ENCODE measurements at places on chromosomes 5 and 9.

- no peak for DNase-seq
Observed at GRCh38 chr9:114220061-114220541, 64.8 kb downstream of the COL27A1 start.

DNA sequence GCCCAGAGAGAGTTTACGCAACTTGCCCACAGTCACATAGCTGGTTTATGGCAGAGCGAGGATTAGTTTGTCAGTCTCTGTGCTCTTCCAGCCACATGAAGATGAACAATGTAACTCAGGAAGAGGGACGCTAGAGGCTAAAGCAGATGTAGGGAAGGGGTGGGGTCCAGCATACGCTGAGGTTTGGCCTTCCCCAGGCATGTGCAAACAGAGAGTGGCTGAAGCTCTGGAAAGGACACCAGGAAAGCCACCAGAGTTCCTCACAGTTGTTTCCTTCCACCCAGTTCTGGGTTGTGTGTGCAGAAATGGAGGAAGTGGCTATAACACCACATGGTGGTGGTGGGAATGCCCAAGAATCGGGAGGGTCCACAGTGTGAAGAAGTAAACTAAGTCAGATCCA, 60.0 kb downstream of the SNX18 start:
- no peak for DNase-seq

GRCh38 chr9:95316274-95316673, 1.2 kb downstream of the FANCC start:
- no peak for DNase-seq

DNA sequence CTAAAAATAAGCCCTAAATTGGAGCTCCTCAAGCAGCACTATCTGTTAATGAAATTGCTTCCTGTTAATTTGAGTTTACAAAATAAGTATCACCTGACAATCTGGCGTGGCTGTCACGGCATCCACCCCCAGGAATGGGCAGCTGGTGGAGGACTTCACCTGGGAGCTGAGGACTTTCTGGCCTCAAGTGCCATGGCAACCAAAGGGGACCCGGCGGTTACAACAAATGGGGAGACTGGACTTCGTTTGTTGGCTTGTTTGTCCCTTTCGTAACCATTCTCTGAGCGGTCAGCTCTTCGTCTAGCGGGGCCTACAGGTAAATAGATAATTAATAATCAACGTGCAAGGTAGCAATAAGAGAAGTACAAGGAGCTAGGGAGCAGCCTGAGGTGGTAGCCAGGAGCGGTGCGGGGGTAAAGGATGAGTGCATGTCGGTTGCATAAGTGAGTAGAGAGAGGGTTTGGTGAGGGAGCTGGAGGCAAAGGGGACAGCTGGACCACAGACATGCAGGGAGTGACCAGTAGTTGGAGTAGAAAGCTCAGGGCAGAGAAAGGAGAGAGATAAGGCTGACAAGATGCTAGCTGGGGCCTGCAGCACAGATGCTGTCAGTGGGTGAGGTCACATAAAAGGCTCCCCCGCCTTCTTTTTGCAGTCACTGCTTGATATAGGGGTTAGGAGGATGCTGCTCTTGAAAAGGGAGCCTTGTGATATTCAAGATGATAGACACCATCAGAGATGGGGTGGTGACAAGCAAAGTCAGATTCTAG, 62.5 kb downstream of the HSPA4 start:
- DNase-seq = no peak

DNA sequence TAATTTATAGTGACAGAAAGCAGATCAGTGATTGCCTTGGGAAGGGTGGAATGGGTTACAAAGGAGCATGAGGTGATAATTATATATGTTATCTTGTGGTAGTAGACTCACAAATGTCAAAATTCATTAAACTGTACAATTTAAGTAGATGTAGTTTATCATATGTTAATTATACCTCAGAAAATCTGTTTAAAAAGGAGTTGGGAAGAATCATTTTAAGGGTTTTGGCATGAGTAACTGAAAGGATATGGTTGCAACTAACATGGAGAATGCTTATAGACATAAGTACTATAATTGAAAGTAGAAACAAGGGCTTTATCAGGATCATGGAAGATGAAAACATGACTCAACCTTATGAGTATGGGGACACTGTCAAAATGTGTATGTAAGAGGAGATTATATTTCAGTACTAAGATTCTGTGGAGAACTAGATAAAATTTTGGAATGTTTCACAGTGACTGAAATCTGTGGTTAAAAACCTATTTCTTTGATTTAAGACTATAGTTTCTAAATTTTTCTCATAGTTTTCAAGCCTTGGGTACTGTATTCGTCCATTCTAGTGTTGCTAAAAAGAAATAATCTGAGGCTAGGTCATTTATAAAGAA, 73.3 kb downstream of the FCHO2 start:
- no peak for DNase-seq

GRCh38 chr5:108788142-108788541, 40.4 kb downstream of the FER start:
- no peak for DNase-seq

Data from AG20443 (cell line).